Ascending aorta (tissue), 2 donors: ENCODE measurements at places on chromosomes 13 and 19. TPM values are rescaled to one million over a fixed set of nuclear protein-coding genes. Genes with fewer than 3 reads are reported as not detected.

DNA sequence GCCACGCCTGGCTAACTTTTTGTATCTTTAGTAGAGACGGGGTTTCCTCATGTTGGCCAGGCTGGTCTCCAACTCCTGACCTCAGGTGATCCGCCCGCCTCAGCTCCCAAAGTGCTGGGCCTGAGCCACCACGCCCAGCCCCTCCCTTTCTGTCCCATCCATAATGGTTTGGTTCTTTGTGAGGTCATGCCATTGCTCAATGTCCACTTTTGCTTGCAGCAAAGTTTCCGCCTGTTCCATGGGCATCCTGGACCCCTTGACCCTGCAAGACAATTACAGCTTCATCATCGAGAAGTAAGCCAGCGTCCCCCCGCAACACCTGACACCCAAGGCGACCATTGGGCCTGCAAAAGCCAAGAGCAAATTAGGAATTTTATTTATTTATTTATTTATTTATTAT is 16.6 kb downstream of the PRR22 start:
- no peak for DNase-seq

GRCh38 chr19:13849991-13850909 is 26.7 kb upstream of the NANOS3 start:
- DNase-seq: peak; percentile 90

DNA sequence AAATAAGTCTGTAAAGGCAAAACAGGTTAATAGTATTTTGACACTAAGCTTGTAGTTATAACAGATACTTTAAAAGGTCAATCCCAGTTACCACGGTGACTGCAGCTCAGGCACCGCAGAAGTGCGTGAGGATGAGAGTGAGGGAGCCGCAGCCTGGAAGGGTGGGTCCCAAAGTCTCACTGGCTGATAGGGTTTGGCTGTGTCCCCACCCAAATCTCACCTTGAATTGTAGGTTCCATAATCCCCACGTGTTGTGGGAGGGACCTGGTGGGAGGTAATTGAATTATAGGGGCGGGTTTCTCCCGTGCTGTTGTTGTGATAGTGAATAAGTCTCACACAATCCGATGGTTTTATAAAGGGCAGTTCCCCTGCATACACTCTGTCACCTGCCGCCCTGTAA is 40.0 kb upstream of the GAS6 start:
- DNase-seq: no peak

- no peak for DNase-seq
Observed at GRCh38 chr13:28529836-28530235, 34.9 kb upstream of the FLT1 start.

GRCh38 chr13:27027086-27027667 is 144.4 kb downstream of the USP12 start:
- no peak for DNase-seq

- DNase-seq: no peak
Observed at GRCh38 chr13:99991013-99991827, 9.6 kb downstream of the ZIC2 start.

DNA sequence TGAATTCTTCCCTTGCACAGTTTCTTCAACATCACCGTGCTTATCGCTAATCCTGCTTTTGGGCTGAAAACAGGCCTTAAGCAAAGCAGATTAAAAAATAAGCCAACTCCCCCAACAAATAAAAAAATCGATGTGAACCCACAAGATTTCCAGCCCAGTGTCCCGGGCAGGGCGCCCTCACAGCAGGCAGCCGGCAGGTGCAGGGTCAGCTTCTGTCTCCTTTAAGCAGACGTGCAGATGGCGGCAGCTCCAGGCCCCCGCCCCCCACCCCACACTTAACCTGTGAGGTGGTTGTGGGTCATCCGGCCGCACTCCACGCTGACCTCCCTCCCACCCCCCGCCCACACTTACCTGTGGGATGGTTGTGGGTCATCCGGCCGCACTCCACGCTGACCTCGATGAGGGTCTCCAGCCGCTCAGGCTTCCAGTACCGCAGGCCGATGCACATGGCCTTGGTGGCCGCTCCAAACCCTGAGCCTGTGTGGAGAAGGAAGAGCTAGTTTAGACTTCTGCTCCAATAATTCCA is 19.8 kb downstream of the ADPRHL1 start:
- DNase-seq: no peak

- DNase-seq: peak; percentile 35
Observed at GRCh38 chr19:5048727-5049553, 80.0 kb downstream of the KDM4B start.

DNA sequence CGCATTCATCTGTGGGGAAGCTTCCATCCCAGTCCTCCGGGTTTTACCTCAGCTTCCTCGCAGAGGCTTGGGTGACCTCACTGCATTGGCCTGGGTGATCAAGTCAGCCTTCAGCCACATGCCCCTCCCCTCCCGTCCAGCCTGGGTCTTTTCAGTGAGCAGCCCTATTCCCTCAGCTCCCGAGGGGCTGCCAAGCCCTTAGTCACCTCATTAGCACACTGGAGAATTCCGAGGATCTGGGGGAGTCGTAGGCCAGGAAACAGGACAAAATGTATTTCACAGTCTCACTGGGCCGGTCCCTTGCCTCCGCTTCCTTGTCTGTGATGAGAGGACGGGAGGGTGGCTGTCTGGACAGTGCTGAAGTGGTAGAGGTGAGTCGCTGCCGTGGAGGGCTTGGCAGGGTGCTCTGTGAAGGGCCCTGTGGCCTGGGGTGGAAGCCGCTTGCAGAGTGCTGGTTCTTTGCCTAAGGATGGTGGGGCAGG is 19.9 kb downstream of the KDM4B start:
- peak; percentile 66 for DNase-seq

GRCh38 chr13:46380242-46380641 is 6.8 kb downstream of the RUBCNL start:
- DNase-seq: no peak

DNA sequence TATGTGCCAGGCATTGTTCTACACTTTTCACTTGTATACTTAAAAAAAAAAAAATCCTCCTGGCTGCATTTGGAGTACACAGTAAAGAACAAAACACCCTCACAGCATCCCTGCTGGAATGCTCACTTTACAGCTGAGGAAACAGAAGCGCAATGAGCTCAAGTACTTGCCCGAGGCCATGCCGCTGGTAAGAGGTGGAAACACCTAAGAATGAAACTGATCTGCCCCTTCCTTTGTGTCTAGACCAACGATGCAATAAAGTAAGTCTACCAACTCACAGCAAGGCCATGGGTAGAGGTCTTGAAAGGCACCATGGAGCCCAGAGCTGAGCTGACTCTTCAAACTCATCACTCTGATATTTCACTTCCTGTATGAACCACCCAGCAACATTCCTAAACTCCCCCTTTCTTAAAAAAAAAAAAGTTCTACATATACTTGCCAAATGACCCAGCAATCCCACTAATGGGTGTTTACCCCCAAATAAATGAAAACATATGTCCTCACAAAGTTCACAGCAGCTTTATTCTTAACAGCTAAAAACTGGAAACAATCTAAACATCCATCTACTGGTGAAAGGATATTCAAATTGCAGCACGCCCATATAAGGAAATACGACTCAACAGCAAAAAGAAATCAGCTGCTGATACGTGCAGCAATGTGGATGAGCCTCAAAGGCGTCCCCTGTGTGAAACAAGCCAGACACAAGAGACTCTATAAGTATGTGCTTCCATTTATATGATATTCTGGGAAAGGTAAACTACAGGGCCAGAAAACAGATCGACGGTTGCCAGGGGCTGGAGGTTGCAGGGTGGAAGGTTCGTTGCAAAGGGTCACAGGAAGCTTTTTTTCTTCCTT is 236.6 kb upstream of the MAB21L1 start:
- no peak for DNase-seq

The ZNF610 gene
- total RNA-seq: not detected

The KASH5 gene
- total RNA-seq: not detected

The UBE2L5 gene
- not detected for total RNA-seq

The ARHGAP45 gene
- total RNA-seq: 66.5 TPM
